ENCODE measurements at places on chromosomes 7 and 10.

GRCh38 chr10:72356987-72357386 lies 2.3 kb upstream of the DNAJB12 start:
- no peak for DNase-seq

DNA sequence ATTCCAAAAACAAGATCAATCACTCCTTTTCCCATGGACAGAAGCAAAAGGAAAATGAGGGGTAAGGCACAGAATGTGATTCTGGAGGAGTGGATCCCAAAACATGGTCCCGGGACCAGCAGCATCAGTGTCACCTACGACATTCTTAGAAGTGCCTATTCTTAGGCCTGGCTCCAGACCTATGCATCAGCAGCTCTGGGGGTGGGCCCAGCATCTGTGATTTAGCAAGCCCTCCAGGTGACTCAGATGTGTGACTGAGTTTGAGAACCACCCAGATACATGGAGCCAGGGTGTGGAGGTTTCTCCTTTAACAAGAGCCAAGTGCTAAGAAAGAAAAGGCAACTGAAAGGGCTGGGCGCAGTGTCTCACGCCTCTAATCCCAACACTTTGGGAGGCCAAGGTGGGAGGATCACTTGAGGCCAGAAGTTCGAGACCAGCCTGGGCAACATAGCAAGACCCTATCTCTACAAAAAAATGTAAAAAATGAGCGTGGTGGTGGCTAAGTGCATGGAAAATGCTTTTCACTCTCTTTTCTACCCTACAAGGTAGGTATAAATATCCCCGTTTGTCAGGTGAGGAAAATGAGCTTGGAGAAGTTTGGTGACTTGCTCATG lies 17.1 kb upstream of the ARPC1A start:
- no peak for DNase-seq

DNA sequence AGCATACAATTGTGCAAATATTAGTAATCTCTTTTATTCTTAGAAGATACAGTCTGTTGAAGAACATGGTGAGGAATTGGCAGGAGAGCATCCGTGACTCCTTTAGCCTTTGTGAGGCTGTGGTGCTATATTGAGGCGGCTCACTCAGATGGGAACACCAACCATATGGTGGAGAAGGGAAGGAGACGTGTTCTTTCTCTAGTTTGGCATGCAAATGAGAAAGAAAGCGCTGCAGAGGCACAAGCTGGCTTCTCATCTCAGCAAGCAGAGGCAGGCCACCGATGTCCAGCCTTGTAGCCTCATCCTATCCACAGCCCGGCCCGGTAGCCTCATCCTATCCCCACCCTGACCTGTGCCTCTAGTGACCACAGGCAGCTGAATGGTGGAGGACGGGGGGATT lies 288.3 kb downstream of the CAMK1D start:
- DNase-seq = no peak

GRCh38 chr7:155466814-155467733 lies 9.1 kb downstream of the EN2 start:
- DNase-seq = peak; percentile 43

- no peak for DNase-seq
Measured at GRCh38 chr10:46096909-46097575, 51.0 kb upstream of the MSMB start.

- no peak for DNase-seq
Measured at GRCh38 chr10:20443094-20443493, 454.0 kb downstream of the NEBL start.
